Left ventricle myocardium superior (tissue), 1 donor: ENCODE measurements at places on chromosomes 1 and 21. TPM values are rescaled to one million over a fixed set of nuclear protein-coding genes. Genes with fewer than 3 reads are reported as not detected.

GRCh38 chr1:56639211-56639610 lies 5.9 kb upstream of the PRKAA2 start:
- DNase-seq, result no peak

DNA sequence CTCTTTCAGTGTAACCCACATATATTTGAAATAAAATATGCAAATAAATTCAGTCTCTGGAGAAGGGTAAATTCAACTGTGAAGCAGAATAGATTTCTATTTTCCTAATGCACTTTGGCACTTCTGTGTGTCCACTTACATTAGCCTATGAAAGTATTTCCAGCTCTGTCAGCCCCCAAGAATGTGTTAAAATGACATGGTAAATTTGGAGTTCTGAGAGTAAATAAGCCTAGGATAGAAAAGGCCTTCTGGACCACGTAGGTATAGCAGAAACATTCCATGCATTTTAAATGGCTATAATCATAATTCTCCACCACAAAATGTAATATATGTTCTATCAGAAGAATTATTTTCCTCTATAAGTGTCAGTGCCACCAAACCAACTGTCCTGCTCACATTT lies 276.2 kb downstream of the NEGR1 start:
- no peak for DNase-seq

- DNase-seq, result no peak
Measured at GRCh38 chr1:213790565-213790964, 197.2 kb upstream of the PROX1 start.

DNA sequence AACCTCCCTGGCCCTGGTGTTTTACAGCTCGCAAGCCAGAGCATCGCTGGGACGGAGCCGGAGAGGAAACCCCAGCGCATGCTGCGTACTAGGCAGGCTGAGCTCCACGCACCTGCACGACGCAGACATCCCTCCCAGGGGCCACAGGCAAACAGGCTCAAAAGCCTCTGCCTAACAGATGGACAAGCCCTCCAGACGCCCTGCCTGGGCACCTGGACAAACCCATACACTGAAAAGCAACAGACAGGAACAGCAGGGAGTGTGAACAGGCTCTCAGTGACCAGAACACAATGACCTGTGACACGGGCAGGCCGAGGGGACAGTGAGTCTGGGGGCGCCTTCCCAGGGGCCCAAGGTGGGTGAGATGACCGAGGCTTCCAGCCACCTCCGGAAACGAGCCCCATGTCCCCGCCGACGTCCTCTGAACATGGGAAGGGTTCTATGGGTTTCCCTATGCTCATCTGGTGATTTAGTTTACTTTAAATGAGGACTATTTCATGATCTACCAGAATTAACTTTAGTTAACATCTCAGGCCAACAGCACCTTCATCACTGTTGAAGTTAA lies 40.3 kb downstream of the NPHP4 start:
- DNase-seq, result no peak

GRCh38 chr1:165316153-165316772 lies 40.3 kb downstream of the LMX1A start:
- DNase-seq, result no peak

- DNase-seq, result no peak
Measured at GRCh38 chr1:234751678-234752077, 141.7 kb upstream of the IRF2BP2 start.

GRCh38 chr1:92933459-92933858 lies 27.8 kb downstream of the DIPK1A start:
- no peak for DNase-seq

DNA sequence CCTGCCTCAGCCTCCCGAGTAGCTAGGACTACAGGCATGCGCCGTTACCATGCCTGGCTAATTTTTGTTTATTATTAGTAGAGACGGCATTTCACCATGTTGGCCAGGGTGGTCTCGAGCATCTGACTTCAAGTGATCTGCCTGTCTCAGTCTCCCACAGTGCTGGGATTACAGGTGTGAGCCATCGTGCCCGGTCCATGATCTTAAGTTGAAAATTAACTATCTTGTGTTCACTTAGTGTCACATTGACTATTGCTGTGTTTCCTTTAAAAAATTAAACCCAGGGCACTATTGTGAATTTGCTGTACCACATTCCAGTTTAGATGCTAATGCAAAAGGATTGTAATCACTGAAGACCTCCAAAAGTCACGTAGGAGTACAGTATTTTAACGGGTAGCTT lies 14.1 kb downstream of the CMPK1 start:
- no peak for DNase-seq

- no peak for DNase-seq
Measured at GRCh38 chr1:235259133-235259778, 68.7 kb downstream of the ARID4B start.

DNA sequence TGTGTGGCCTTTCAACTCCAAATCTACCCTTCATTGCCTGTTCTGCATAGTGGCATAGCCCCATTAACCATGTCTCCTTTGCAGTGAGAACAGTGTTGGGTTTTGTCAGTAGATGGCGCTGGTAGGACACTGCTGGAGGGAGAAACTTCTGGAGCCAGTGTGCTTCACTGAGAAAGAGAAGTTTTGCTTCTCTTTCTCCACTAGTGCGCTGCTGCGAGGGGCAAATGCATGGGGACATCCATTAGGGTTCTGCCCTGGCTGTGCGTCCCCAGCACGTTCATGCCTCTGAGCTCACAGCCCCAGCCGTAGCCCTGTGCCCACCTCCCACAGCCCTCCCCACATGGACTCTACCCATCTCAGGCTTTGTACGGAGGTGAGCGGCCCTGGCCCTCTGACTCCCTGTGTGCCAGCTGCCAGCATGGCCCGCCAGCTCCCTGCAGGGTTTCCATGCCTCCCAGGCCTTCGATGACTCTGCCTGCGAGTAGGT lies 53.1 kb downstream of the RIMS3 start:
- DNase-seq, result no peak

- no peak for DNase-seq
Measured at GRCh38 chr1:115809076-115809475, 31.9 kb downstream of the NHLH2 start.

DNA sequence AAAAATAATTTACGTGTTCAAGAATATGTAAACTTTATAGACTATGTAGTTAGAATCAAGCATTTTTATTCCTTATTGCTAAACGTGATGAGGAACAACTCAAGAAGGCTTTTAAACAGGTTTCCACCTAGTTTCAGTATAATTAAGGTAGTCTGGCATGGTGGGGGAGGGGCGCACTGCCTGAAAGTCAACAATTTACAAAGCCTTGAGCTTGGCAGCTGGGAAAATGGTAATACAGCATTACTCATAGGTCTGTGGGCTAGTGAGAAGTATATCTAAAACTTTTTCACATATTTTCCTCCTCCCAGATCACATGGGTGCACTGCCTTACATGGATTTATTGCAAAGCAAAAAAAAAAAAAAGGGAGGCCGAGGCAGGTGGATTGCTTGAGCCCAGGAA lies 75.2 kb downstream of the EVI5 start:
- no peak for DNase-seq

DNA sequence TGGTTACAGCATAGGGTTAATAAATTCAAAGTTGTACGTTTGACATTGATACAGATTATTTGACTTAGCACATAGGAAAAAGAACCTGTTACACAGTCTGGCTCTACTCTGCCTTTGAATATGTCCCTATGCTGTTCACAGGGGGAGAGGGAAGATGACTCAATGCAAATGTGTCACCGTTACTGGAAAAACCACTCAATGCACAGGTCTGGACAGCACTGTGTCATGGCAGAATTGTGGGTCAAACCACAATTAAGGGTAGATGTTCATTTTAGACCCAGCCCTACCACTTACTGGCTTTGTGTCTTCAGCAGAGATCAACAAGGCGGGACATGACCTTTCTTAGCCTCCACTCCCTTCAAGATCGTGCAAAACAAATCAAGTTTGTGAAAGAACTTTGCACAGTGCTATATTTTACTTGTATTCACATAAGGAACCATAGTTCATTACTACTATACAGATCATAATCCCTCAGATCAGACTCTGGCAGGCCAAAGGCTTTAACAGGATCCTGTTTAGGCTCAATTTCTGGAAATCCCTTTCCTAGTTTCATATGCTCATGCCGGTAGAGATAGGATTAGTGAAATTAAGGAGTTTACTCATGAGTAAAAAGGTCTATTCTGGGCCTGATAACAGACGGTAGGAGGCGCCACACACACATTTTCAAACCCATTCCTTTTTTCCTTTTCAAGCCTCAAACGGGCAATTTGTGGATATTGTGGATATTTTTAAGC lies 22.1 kb downstream of the EIF2D start:
- DNase-seq, result no peak

The RYR2 gene
- total RNA-seq, result 828 TPM

The TEDDM1 gene
- not detected for total RNA-seq

The C1QC gene
- 93.5 TPM for total RNA-seq

The RPTN gene
- not detected for total RNA-seq

The IKBKE gene
- total RNA-seq, result 0.64 TPM

The MEGF6 gene
- total RNA-seq, result 11.6 TPM

The SCAF4 gene
- 16.7 TPM for total RNA-seq

The KLF17 gene
- not detected for total RNA-seq

The TAF1A gene
- total RNA-seq, result 2.6 TPM

The TXLNA gene
- total RNA-seq, result 16.5 TPM
